T-helper 17 cell (primary cell): ENCODE measurements at places on chromosomes 2 and 18.

DNA sequence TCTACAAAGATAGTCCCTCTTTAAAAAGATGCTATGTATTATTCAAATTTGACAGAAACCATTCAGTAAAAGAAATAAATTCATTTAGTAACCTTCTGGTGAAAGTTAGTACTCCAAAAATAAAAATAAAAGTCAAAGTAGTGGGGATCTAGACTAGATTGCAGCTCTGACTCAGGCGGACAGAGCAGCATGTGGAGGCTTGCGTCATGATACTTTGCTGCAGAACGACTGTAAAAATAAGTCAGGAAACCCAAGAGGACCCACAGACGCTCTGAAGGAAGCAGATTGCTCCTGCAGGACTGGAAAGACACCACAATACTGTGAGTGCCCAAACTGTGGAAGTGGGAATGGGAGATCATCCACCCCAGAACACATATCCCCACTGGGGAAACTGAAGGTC lies 301.9 kb downstream of the RIT2 start:
- DNase-seq: no peak

DNA sequence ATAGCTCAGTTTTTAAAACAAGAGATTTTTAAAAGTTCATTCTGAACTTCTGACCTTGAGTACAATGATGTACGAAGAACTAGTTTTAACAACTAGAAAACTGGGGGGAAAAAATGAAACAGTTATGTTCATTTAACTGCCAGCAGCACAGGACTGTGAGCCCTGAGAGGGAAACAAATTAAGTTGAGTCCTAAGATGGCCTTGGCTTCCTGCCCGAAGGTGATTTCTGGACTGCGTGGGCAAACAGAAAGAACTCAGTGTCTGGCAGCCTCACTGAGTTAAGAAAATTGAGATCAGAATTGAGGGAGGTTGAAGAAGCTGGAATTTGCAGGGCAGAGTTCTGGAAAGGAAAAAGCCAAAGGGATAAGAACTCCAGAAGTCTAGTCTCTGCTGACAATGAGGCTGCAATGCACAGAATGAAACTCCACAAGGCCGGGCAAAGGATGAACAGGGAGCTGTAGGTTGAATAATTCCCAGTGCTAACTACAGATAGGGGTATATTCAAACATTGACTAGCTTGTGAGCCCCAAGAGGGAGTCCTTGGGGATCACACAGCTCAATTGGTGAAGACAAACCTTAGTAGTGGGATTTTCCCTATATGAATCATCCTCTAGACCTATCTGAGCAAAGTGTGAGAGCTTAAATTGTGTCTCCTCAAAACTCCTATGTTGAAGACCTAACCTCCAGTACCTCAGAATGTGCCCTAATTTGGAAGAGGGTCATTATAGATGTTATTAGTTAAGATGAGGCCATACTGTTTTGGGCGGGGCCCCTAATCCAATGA lies 13.1 kb upstream of the CRACDL start:
- no peak for DNase-seq

DNA sequence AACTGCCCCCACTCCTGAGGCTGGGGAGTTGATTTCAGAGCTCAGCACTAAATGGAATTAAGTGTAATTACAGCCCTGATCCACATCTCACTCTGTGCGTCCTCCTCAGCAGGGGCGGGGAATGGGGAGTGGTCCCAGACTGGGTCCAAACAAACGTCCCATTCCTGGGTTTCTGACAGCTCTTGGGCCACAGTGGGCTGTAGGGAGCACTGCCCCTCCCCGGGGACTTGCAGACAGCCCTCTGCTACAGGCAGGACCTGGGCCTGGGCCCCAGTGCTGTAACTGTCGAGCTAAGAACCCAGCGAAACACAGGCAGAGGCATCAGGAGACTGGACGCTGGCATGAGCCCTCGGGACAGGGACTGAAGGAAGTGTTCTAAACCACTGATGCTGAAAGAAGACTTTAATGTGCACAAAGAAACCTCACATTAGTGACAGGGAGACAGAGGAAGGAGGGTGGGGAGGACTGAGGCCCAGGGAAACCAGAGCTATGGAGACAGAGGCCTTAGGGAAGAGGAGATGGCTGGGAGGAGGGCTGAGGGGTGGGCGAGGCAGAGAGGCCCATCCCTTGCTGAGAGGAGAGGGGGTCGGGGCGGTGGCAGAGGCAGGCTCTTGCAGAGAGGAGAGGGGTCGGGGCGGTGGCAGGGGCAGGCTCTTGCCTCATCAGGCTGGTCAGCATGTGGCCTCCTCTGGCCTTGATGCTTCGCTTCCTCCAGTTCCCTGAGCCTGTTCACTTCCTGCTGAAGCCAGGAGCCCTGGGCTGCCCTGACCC lies 5.8 kb upstream of the SEMA4C start:
- DNase-seq: no peak

DNA sequence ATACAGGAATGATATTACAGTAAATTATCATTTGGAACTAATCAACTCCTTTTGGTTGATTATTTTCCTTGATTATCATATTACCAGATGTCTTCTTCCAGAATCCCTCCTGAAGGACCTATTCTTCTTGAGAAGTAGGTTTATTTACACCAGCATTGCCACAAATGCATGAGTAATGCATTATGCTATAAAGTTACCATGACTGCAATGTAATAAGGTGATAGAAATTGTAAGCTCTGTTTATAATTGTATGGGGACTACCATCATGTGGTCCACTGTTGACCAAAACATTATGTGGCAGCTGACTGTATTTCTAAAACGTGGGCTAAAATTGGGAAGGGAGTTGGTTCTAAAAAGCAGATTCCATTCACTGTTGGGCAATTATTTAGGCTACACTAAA lies 602.2 kb downstream of the NYAP2 start:
- DNase-seq: no peak

DNA sequence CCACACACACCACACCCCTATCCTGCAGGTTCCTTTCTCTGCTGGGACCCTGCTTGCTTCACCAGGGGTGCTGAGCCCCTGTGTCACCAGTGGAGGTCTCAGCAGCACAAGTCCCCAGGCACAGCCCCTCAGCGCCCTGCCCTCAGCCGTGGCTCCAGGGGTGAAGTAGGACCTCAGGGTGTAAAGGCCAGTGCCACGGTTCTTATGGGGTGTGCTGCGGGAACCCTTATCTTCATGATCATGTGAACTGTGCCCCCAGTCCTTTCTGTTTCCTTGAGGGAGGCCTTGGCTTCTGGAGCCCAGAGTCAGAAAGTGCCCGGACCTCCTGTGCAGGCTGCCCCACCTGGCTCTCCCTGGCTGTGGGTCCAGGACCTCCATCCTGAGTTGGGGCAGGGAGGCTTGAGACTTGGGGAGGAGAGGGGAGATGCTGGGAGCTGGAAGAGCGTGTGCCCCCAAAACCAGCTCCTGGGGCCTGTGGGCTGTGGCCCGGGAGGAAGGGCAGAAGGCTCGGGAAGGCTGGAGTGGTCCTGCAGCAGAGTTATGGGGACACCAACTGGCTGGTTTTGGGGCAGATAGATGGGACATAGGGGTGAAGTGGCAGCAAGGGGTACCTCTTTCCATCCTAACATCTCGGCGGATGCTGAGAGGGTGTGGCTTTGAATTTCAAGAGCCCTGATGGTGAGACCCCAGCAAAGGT lies 20.2 kb upstream of the KLF11 start:
- no peak for DNase-seq

GRCh38 chr18:8911408-8912340 lies 190.8 kb upstream of the NDUFV2 start:
- DNase-seq: no peak

- DNase-seq: no peak
Observed at GRCh38 chr18:35688757-35689156, 107.2 kb downstream of the GALNT1 start.
